NCI-H524 (cell line): ENCODE measurements at places on chromosomes 16 and 17.
A peak's percentile ranks its signal among the peaks of the same experiment; 100 is the strongest.

GRCh38 chr16:85853547-85854545 is 45.1 kb upstream of the IRF8 start:
- no peak for DNase-seq

- DNase-seq, result no peak
These were observed 7.4 kb downstream of the MAF start for GRCh38 chr16:79593074-79593531.

GRCh38 chr17:80760511-80760911 is 215.9 kb downstream of the RPTOR start:
- no peak for DNase-seq

DNA sequence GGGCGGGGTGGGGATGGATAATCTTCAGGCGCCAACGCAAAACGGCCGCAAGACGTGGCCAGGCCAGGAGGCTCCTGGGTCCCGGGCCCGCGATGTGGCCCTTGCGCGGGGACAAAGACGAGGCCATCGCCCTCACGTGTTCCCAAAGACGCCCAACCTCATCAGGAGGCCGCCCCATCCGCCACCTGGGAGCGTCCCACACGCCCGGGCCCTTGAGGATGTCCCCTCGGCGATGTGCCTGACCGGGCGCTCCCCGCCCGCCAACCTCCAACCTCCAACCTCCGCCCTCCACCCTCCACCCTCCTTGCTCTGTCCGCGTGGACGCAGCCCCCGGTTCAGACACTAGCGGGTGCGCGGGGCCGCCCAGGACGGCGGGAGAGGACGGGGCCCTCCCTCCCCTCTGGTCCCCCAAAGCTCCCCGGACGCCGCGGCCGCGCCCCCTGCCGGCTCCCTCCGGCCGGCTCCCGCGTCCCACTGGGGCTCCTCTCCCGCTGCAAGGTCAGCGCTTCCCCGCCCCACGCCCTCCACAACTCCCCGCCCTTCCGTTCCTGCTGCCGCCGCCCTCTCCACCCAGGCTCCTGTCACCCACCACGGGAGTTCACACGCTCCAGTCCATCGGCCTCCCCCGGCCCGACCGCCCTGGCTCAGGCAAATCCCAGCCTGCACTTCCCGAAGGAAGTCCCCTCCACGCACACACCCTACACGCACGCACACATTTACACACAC is 250.8 kb upstream of the RPL38 start:
- peak; percentile 76 for DNase-seq

GRCh38 chr16:51875834-51876600 is 670.9 kb downstream of the TOX3 start:
- DNase-seq, result no peak

GRCh38 chr17:82433560-82434215 is 15.3 kb upstream of the OGFOD3 start:
- no peak for DNase-seq

DNA sequence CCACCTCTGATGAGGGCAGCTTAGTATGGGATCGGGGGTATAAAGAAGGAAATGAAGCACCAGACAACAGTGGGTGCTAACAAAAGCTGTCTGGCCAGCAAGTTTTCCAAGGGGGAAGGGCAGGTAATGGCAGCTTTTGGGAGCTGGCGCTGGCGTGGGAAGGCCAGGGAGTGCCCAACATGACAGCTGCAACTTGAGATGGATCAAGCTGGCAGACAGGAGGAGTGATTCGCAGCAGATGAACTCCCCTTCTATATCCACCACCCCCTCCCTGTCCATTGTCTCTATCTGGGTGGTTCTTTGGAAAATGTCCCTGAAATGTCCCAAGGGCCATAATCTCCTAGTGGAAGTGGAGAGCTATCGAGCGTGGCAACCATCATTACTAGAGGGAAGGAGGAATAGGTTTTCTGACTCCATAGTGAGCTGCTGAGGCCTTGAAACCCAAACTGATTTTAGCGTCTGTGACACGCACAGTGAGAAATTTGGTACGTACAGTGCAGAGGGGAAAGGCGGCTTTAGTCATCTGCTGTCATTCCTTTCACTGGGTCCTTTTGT is 4.8 kb upstream of the INPP5K start:
- DNase-seq, result peak; percentile 17

GRCh38 chr17:53470626-53471025 is 352.1 kb upstream of the KIF2B start:
- no peak for DNase-seq

- DNase-seq, result no peak
These were observed 98.4 kb upstream of the GSE1 start for GRCh38 chr16:85514598-85515318.

GRCh38 chr16:51577621-51578303 is 426.7 kb upstream of the SALL1 start:
- no peak for DNase-seq

GRCh38 chr16:52497067-52497816 is 49.7 kb downstream of the TOX3 start:
- peak; percentile 74 for DNase-seq

DNA sequence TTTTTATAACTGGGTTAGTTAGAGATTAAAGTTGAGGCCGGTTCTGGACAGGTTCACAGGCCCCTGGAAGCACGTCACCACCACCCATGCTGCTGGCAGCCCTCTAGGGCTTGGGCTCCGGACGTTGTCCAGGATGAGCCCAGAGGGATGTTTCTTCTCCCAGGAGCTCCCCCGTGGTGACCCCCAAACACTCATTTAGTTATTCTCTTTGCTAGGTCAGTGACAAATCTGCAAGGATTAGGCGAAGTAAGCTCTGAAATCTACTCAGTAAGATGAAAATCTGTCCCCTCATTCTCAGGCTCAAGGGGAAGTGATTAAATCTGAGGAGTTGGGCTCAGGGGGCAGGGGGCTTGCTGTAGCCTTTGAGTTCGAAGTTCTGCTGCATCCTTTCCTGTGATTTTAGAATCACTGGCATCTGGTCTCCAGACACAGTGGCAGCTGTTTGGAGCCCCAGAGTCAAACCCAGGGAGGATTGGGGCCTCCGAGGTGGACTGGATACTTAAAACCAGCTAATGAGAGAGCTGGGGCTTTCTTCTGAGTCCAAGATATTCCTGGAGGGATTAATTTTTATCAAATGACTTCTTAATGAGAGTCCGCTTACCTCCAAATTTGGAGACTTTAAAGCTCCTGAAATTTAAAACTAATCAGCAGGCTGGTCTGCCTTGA is 49.2 kb upstream of the HS3ST2 start:
- DNase-seq, result no peak

DNA sequence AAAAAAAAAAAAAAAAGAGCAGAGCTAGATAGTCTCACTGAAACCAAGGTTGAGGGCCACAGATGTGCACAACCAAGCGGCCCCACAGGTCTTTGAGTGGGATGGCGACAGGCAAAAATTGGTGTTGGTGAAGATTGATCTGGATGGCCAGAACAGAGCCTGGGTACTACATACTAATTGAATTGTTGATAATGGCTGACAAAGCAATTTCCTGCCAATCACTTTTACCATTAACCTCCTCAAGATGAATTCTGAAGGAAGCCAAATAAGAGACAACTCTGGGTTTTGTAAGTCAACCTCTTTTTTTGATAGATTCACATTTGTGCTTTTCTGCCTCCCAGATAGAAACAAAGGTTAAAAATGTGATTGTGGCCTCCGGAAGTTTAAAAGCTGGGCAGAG is 19.4 kb upstream of the HS3ST3B1 start:
- no peak for DNase-seq

DNA sequence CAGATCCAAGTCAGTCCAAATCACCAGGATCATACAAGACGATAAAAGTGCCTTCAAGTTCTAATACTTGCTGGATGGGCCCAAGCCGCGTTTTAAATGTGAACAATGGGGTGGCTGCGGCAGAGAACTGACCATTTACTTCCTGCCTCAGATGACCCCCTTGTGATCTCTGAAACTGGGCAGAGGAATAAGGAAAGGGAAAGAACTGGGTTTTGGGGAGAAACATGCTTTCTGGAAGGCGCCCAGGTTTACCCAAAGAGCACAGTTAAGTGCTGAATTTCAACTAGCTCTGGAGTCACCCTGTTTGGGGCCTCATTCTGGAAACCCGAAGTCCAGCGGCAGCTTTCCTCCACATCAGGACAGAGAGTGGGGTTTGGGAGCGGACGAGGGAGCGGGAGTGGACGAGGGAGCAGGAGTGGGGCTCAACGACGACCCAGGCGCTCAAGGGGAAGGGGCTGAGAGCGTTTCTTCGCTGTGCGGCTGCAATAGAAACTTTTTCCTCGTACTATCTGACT is 1.6 kb downstream of the FAM20A start:
- no peak for DNase-seq

- peak; percentile 65 for DNase-seq
These were observed 6.9 kb upstream of the CHMP6 start for GRCh38 chr17:80984749-80985148.

DNA sequence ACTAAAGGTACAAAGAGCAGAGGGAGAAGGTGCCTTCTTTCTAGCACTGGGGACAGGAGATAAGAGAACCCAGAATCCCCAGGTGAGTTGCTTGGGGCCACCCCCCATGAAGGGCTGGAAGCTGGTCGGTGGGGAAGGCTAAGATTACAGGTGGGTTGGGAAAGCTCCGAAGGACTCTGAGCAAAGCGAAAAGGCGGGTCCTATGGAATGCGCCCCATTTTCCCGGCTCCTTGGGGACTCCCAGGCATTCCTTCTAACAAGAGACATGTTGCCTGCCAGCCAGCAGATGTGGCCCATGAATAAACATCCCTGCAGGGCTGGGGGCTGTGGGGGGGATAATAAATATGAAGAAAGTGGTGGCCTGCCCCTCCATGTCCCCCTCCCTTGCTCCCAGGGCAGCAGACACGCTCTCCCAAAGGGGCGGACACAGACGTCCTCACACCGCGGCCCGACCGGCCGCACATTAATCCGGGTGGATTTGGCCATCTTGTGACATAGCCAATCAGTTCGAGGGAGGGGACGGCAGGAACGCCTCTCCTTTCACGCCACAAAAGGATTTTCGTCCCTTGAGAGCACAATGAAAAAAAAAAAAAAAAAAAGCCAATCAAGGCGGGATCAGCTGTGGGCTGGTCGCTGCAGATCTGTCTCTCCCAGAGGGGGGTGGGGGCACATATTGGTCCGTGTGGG is 98.5 kb downstream of the SOX9 start:
- peak; percentile 22 for DNase-seq

DNA sequence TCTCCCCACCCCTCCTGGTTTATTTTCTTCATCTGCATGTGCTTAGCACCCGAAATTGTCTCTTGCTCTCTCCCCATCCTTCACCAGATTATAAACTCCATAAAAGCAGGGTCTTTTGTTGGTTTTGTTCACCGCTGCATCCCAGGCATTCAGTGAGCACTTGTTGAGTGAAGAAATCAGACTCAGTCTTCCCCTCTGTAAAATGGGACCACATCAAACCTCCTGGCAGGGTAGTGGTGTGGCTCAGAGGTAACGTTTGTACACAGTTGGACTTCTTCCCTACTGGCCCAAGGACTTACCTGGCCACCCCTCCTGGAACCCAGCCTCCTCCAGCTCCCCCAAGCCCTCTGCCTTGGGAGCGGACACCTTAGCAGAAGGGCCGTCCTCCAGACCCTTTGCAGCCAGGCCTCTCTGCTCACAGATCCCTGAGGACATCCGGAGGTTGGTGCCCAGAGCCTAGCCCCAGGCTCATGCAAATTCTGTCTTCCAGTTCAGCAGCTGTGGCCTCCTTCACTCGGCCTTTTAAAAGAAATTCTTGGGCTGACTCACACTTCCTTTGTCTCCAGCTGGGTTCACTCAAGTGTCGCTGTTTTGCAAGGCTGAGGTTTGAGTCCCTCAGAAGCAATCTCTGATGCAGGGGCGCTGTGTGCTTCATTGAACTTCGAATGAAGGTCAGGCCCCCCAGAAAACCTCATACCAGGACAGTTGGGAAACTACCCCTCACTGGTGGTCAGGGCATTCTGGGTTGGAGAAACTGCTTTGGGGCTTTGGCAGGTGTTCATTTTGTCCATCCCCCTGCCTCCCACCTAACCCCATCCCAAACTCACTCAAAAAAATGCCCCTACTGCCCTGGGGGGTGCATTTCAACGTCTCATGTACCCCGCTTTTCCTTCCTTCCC is 16.8 kb upstream of the RMI2 start:
- no peak for DNase-seq

DNA sequence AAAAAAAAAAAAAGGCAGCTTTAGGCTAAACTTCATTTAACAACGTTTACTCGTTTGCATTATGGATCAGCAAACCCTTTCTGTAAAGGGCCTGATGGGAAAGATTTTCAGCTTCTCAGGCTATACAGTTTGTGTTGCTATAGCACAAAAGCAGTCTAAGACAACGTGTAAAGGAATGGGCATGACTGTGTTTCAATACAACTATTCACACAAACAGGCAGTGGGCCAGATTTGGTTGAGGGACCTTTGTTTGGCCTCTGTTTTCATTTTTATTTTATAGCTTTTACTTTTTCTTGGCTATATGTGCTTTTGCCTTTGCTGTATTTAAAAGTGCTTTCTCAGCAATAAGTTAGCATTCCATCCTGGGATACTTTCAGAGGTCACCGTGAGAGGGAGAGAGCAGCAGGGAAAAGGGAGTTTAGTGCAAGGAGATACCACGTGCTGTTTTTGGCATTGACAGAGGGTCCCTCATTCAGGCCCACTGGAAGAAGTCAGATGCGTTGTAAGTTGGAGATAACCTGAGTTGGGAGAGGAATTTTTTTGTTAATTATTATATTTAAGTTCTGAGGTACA is 335.6 kb downstream of the UTP18 start:
- no peak for DNase-seq

- DNase-seq, result no peak
These were observed 1.5 kb downstream of the FBRS start for GRCh38 chr16:30659507-30660423.

- DNase-seq, result no peak
These were observed 15.3 kb downstream of the ENGASE start for GRCh38 chr17:79089720-79090442.

GRCh38 chr17:58764373-58764772 is 8.7 kb downstream of the PPM1E start:
- no peak for DNase-seq

- no peak for DNase-seq
These were observed 1.7 kb upstream of the CDC27 start for GRCh38 chr17:47190770-47191169.

DNA sequence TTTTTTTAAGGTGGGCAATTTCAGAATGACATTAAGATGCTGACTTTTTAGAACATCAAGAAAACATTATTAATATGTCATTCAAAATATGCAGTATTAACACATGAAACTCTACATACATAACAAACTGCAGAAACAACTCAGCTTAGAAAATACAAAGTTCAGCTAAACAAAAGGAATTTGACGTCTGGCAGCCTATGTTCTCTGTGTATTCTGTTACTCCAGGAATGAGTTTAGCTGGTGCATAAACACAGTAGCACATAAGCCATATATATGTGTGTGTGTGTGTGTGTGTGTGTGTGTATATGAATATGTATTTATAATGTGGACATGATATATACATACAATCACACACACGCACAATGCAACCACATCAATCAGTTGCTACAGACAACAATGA is 413.5 kb upstream of the PSMD7 start:
- no peak for DNase-seq

GRCh38 chr17:82345151-82345976 is 11.8 kb upstream of the SECTM1 start:
- DNase-seq, result no peak
